Fibroblast of skin of left quadriceps (primary cell): ENCODE measurements at places on chromosomes 5 and 9.

- DNase-seq = peak; percentile 30
Observed at GRCh38 chr5:35096216-35096615, 48.5 kb upstream of the AGXT2 start.

DNA sequence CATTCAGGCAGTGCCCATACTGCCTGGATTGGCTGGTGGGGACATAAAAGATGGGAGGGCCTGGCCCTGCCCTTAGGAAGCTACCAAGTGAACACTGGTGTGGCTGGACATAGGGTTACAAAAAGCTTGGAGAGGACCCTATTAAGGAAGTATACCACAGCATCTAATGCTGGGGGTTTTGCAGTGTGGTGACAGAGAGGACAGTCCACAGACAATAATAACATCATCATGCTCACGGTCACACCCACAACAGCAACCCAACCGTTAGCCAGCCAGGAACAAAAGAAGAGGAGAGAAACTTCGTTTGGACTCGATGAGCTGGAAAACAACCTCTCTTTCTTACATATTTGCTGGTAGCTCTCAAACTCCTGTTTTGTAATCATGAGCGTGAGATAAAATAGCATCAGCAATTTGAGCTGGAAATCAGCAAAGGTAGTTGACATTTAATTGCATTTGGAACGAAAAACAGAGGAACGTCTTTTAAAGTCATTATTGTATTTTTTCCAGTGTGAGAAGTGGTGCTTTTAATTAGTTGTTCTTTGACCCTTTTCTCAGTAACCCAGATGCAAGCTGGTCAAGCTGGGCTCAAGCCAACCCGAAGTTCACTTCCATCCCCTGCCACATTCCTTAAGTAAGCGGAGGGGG lies 73.4 kb downstream of the NSG2 start:
- DNase-seq = no peak

- DNase-seq = no peak
Observed at GRCh38 chr9:73714294-73714693, 562.6 kb downstream of the ANXA1 start.

GRCh38 chr5:86869268-86869667 lies 251.5 kb downstream of the COX7C start:
- DNase-seq = no peak

DNA sequence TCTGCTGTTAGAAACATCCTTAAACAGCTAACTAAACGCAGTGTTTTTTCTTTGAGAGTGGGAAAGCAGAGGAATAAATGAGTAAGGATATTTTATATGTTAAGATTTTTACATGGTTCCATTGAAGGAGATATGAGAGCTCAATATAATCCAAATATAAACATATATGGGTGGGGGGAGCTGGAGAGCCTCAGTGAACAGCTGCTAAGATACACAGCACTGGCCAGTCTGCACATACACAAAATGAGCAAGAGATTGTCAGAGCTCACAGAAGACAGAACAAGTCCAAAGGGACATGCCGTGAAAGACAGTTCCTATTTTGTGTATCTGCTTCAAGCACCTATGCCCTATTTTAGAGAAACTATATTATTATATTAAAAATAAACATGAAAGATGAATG lies 46.9 kb downstream of the CLINT1 start:
- DNase-seq = no peak

- DNase-seq = no peak
Observed at GRCh38 chr9:137295238-137295811, 6.7 kb downstream of the NRARP start.

DNA sequence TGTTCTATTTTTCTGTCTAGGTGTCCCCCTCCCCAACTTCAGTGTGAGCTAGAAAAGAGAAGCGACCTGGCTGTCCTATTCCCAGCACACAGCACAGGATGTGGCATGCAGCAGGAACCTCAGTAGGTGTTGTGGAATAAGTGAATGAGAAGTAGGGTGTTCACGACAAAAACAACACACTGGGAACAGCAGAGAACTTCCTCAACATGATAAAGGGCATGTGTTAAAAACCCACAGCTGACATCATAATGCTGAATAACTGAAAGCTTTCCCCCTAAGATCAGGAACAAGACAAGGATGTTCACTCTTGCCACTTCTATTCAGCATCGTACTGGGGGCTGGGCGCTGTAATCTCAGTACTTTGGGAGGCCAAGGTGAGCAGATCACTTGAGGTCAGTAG lies 155.6 kb upstream of the ZNF618 start:
- no peak for DNase-seq

GRCh38 chr9:124813041-124813440 lies 36.1 kb downstream of the OLFML2A start:
- no peak for DNase-seq
